ENCODE measurements at places on chromosomes 4 and X. TPM values are rescaled to one million over a fixed set of nuclear protein-coding genes. Genes with fewer than 3 reads are reported as not detected.
A peak's percentile ranks its signal among the peaks of the same experiment; 100 is the strongest.

DNA sequence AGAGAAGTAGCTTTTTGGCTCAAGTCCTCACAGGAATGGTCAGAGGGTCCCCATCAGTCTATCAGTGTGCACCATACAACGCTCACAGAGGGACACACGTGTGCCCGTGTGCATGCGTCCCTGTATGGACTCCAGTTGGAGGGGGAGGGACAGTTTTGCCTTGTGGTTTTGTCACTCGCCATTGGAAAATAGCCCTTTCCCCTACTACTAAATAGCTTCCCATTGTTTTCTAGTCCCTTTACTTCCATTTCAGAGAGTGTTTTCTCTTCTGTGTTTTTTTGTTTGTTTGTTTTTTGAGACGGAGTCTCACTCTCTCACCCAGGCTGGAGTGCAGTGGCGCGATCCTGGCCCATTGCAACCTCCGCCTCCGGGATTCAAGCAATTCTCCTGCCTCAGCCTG is 34.9 kb downstream of the WDR13 start:
- no peak for DNase-seq

DNA sequence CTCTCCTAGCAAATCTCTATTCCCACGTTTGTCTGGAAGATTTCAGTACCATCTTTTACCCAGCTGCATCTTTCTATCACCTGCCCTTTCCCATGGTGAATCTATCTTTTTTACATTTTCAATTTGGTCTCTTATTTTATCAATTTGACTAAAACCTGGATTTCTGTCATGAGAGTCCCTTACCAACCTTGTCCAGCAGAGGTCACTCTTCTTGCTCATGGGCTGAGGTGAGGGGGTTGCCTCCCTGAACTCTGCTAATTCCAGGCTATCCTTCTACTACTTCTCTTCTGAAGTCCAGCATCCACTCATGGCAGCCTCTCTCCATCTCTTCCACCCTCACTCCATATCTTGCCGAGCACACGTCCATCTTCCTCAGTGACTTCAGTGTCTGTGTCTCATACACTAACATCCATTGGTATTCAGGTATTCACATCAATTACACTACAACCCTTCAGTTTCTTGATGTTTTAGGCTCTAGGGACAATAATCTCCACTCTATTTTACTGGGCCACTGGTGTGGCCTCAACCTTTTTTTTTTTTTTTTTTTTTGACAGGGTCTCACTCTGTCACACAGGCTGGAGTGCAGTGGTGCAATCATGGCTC is 17.8 kb upstream of the ZNF827 start:
- DNase-seq, result peak; percentile 27

- DNase-seq, result no peak
Observed at GRCh38 chr4:39452860-39453587, 5.7 kb downstream of the RPL9 start.

GRCh38 chr4:42570221-42570620 is 86.7 kb downstream of the ATP8A1 start:
- DNase-seq, result no peak

- peak; percentile 12 for DNase-seq
Observed at GRCh38 chrX:103585411-103586313, at the start of gene TCEAL4. Gene TCEAL4, plus strand, starts transcription at chrX:103585515. Its CDS starts 1,161 bp downstream, at chrX:103586676.

GRCh38 chr4:112289407-112290253 is 3.9 kb upstream of the TIFA start:
- no peak for DNase-seq

GRCh38 chrX:45145492-45146215 is 55.0 kb downstream of the DIPK2B start:
- no peak for DNase-seq

DNA sequence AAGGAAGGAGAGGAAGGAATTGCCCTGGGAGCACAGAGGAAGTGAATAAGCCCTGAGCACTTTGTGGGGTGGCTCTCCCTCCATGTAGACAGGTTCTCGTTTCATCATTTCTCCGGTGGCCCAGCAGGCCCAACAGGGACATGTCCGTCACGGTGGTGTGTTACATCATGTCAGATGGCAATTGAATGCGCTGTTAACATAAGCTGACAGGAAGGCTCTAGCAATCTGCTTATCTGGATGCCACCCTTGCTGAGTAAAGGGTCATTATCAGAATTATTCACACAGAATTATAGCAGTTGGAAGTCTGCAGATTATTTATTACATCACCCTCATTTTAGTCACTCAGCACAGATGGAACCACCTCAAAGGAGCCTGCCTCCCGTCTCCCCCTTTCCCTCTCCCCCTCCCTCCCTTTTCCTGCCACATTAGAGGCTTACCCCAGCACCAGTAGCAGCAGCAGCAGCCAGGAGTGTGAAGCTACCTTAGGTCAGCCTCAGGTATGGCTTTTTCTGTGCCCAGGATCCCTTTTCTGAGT is 124.3 kb upstream of the TRIM2 start:
- no peak for DNase-seq

DNA sequence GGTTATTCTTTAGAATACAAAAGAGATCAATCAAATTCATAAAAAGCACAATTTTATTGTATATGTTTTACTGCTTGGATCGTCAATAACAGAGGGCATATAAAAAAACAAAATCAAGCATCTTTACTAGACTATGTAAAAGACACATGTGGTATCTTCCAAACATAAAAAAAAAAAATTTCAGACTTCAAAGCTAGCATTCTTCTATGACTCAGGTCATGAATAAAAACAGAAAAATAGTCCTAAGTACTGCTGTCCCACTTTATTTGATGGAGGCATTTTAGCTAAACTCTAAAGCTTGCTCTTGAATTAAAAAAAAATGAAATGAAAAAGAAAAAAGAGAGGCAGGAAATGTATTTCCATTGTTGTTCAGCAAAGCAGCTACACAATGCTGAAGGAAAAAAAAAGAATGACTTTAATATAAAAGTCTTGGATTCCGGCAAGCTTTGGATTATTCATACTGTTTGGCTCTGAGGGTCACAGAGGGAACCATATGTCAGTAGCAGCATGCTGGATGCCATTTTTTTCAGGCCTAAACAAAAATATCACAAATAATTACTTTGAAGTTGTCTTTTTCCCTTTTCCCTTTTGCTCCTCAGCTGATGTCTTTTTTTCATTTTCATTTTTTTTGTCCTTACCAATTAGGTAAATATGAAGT is 249.1 kb upstream of the DIAPH2 start:
- no peak for DNase-seq

GRCh38 chr4:36208893-36209473 is 35.3 kb downstream of the ARAP2 start:
- DNase-seq, result no peak

DNA sequence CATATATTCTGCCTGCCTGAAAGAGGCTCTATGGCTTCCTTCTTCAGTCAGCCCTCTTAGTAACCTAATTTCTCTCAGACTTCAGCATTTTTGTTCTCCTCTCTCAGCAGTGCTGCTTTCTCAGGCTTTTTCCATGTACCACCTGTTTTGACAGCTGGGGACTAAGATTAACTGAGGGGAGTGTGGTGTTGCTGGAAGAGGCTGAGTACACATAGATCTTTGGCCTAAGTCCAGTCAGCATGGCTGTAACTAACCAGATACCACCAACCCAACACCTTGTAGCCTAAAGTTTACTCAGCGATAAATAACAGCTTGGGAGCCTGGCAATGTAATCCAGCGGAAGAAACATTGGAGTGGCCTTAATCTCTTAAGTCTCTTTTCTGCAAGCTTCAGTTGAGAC is 85.5 kb downstream of the RTL3 start:
- no peak for DNase-seq

DNA sequence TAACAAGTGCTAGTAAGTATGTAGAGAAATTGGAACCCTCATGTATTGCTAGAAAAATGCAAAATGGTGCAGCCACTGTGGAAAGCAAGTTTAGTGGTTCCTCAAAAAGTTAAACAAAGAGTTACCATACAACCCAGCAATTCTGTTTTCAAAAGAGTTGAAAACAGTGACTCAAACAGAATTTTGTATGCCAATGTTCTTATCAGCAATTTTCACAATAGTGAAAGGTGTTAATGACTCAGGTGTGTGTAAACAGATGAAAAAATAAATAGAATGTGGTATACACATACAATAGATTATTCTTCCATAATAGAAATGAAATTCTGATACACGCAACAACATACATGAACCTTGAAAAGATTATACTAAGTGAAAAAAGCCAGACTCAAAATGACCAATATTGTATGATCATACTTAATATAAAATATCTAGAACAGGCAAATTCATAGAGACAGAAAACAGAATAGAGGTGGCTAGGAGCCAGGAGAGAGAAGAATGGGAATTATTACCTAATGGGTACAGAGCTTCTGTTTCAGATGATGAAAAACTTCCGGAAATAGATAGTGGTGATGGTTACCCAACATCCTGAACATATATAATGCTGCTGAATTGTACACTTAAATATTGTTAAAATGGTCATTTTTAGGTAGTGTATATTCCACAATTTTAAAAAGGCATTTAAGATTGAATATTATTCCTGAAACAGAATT is 51.6 kb downstream of the WDFY3 start:
- no peak for DNase-seq

GRCh38 chrX:140149761-140150160 is 184.4 kb upstream of the CXorf66 start:
- no peak for DNase-seq

DNA sequence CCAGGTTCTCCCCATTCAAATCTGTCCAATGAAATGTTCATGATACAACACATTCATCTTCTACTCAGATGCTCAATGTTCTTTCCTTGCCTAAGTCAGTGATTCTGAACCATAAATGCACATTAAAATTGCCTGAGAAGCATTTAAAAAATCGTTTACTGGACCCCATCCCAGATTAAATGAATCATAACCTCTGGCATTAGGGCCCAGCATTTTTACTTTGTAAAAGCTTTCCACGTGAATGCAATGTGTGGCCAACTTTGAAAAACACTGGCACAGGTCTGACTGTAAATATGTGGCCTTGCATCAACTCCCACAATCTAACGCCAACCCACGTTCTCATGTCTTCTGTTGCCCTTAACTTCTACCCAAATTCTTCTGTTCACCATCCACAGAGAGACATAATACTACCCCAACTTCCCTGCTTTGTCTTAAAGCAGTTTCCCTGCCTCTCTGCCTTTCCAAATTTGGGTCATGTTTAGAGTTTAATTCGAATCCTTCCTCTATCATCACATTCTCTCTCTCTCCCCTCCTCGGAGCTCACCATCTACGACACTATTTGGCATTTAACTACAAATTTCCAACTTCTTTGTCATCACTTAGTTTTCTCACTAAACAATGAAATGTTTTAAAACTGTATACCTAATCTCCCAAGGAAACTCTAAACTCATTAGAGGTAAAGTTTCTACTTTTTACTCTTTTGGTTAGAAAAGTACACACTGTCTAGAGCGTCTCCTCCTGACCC is 78.7 kb downstream of the PRKG2 start:
- DNase-seq, result no peak

- peak; percentile 16 for DNase-seq
Observed at GRCh38 chr4:1285790-1286553, 3.7 kb upstream of the MAEA start.

DNA sequence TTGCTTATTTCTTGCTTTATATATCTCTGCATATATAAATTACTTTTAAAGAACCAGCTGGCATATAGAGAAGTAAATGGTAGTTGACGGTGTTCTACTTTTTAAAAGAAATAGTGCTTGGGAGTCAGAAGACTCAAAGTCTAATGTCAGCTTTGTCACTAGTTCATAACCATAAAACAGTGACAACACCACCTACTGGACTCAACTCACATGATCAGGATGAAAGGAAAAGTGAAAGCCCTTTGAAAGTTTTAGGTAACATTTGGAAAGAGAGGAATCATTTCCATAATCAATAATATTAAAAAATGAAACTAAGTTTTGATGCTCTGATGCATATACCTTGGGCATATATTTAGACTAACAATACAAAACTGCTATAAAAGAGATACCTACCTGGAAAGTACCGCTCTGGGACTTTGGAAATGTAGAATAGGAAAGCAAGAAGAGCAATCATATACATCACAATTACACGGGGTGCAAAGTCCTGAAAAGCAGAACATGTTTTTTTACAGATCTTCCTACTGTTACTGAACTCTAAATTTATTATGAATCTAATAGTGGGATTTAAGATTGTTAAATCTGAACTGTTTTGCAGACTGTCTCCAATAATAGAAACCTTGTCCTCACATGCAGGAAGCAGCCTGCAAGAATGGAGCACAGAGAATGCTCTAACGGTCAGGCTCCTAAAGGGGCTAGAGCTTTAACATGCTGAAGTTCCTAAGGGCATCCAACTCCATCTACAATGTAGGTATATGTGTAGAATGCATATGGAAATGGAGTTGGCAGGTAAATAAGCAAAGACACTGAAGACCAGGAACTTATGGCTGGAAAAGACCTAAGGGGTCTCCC is 15.6 kb downstream of the PAQR3 start:
- no peak for DNase-seq

- DNase-seq, result no peak
Observed at GRCh38 chr4:33085709-33086108, 2365.5 kb downstream of the PCDH7 start.

The SCOC gene
- 70.0 TPM for total RNA-seq

The XAGE1A gene
- not detected for total RNA-seq

The HTN3 gene
- not detected for total RNA-seq

The LONRF3 gene
- 11.8 TPM for total RNA-seq

The ATP7A gene
- total RNA-seq, result 9.4 TPM

The ZNF630 gene
- total RNA-seq, result 1.6 TPM

The ARHGAP4 gene
- total RNA-seq, result 51.5 TPM

The RBMXL3 gene
- not detected for total RNA-seq

The AR gene
- total RNA-seq, result 9.7 TPM

The FGA gene
- not detected for total RNA-seq

The TMPRSS11A gene
- not detected for total RNA-seq

The NPY1R gene
- not detected for total RNA-seq

The CSAG1 gene
- not detected for total RNA-seq
